AG08395 (cell line): ENCODE measurements at places on chromosomes 2 and 18.

- DNase-seq, result peak; percentile 15
Measured at GRCh38 chr2:200307724-200308545, 1.4 kb downstream of the SPATS2L start.

GRCh38 chr2:95383635-95384027 is 18.9 kb upstream of the FAHD2A start:
- DNase-seq, result no peak

DNA sequence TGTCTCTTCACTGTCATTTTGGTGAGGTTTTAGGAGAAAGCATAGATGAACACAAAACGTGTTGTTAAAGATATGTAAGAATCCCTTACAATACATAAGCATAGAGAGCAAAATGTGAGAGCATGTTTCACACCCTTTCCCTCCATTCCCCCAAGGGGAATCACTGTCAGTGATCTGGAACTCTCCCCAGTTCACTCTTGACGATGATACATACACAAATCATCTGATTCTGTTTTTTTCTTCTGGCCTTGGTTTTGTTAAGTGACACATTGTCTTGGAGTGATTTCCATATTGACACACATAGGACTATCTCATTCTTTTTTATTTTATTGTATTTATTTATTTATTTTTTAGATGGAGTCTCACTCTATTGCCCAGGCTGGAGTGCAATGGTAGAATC is 53.7 kb upstream of the TANC1 start:
- DNase-seq, result no peak

DNA sequence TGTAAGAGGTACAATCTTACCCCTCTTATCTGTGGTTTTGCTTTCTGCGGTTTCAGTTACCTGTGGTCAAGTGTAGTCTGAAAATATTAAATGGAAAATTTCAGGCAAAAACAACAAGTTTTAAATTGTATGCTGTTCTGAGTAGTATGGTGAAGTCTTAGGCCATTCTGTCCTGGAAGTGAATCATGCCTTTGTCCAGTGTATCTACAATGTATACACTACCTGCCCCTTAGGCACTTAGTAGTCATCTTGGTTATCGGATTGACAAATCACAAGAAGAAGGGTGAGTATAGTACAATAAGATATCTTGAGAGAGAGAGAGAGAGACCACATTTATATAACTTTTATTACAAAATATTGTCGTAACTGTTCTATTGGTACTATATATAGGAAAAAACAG is 43.5 kb downstream of the RAB3GAP1 start:
- DNase-seq, result no peak

- DNase-seq, result no peak
Measured at GRCh38 chr2:73963385-73964120, 21.2 kb upstream of the TET3 start.

DNA sequence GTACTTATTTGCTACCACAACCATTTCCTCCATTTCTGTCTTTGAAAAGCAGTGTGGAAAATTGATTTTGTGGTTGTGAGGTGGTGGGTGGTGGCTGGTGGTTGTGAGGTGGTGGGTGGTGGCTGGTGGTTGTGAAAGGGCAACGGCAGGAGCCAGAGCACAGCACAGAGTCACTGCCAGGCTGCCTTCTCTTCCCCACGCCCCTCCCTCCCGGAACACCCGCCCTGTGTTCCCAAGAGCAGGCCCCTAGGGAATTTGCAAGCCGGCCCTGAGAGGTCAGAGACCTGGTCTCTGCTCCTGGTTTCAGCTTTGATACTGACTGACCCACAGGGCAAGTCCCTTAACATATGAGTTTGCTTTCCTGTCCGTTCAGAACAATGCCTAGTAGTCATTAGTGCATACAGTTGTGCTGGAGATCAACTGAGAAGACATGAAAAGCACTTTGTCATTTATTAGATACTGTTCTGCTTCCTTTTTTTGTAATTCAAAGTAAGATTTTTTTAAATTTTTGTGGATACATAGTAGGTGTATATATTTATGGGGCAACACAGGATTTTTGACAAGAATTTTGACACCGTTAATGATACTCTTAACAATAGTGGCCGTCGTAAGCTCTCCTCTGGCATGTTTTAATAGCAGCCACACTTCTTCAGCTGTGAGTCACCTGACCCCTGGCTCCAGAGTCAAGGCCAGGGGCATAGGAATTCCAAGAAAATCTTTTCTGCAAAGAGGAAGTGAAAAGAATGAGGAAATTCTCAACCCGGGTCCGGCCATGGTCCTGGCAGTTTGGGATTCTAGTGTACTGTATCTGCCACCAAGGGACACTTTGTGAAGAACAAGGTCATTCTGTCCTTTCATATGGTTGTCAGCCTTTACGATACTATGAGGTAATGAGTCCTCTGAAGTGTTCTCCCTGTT is 53.2 kb downstream of the ITGA6 start:
- no peak for DNase-seq
